ENCODE measurements at places on chromosomes 12 and 14.

DNA sequence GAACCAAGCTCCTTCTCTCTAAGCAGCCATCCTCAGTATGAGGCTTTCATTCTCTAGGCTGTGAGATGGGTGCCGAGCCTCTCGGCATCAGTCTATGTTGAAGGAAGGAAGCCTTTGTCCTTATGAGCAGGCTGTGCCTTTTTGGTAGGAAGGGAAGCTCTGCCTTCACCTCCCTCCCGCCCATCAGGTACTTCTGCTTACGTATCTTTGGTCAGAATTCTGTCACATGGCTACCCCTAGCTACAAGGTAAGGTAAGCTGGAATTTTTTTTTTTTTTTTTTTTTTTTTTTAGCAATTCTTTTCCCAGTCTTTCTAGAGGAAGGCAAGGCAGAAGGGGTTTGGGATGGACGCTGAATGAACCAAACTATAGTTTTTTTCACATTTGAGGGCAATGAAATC is 16.9 kb downstream of the BATF start:
- no peak for DNase-seq

DNA sequence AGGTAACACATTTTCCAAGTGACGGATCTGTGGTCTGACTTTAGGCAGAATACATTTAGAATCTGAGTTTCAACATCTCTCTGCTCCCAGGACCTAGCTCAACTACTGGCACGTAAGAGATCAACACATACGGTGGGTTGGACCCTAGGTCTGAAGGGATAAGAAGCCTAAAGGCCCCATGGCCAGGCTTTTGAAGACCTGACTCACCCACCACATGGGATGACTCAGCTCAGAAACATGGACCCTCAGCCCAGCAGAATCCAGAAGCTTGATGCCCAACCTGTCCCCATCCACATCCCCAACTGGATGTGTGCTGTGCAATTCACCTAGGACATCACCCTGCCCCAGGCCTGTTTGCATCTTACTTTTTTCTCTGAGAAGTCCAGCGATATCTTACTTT is 770.2 kb downstream of the BCL11B start:
- no peak for DNase-seq

DNA sequence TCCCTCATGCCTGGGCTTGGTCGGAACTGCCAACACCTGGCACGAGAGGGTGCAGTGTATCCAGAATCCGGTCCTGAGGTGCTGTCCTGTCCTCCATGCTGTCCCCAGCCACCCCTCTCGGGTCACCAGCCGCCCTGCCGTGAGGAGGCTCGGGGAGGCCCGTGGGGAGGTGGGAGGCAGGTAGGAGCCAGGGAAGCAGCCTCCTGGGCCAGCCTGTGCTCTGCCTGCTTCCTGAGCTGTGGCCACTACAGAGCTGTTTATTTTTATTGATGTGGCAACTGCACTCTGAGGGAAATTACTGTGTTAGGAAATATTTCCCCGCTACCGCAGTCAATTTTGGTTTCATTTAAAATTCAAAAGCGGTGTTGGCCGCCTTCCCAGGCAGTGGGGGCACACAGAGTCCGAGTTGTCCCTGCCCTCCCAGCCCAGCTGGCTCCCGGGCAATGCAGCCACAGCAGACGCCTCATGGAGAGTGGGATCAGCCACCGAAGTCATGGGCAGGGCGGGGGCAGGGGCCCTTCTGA is 18.3 kb downstream of the NOC4L start:
- no peak for DNase-seq

DNA sequence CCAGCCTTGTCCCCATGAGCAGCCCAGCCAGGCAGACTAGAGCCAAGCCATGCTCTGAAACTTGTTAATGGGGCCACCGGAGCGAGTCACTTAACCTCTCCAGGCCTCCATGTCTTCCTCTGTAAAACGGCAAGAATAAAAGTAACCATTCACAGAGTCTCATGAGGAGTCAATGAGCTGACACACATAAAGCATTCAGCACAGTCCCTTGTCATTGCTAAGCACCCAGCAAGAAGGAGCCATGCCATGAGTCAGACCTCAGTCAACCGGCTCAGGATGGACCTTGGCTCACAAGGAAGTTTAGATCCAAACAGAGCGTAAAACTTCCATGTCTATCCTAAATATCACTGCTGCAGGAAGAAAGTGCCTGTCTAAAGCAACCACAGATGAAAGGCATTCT is 10.6 kb downstream of the FICD start:
- DNase-seq, result no peak

DNA sequence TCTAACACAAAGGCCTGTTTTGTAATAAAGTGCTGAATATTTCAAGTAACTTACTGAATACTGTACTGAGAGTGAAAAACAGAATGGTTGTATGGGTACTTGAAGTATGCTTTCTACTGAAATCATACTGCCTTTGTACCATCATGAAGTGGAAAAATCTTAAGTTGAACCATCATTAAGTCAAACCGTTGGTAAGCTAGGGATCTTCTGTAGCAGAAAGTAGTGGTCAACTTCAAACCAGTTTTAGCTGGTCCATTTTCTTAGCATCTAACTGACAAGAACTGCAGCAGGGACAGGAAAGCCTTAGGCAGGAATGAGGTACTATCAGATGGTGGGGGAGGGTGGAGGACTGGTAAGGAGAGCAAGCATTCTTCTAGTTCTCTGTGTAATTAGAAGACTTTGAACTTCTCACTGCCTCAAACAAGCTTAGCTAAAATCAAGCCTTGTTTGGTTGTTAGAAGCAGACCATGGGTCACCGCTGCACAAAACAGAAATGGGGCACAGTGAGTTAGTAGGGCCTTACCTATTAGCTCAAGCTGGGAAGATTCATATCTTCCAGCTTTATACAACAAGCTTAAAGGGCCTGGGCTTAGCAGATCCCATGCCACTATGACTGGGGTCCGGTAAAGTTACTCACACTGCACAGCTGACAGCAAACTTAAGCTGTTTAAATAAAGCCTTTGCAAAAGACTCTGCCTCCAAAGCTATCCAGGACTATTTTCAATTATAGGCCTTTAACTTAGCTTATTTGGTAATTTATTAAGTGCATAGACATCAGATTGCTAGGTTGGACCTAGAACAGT is 73.8 kb downstream of the ACADS start:
- DNase-seq, result no peak

DNA sequence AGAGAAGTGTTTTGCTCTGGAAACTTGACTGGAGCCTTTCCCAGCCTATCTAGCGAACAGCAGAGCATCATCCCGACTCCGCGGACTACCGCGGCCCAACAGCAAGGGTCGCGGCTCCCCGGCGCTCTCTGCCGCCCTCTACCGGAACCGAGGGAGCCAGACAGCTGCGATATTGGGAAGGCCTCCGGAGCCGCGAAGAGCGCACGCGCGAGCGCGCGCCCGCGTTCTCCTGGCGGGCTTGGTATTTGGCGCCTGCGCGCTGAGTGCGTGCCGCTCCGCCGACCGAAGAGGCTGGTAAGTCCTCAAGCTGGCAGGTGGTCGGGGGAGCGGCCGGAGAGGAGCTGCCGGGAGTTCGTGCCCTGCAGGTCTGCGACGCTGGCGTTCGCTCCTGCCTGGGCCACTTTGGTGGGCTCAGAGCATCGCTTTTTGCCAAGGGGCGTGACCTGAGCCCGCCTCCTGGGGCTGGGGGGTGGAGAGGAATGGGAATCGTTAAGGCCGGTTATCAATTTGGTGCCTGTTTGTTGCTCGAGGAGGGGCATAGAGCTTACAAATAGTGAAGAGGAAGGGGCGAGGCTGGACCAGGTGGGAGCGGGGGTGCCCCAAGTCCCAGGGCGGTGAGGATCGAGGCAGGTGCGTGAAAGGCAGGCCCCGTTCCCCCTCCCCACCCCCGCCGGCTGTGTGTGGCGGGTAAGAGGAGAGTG is at the start of gene TMEM106C:
Gene TMEM106C (plus strand): TSS at position 257 of the 701 bp plus-strand sequence. CDS start 641 bp downstream, outside the sequence.
- peak; percentile 91 for DNase-seq

GRCh38 chr12:100826323-100826722 is 31.7 kb downstream of the ANO4 start:
- DNase-seq, result peak; percentile 34

GRCh38 chr12:66662179-66662578 is 16.7 kb downstream of the GRIP1 start:
- DNase-seq, result no peak

DNA sequence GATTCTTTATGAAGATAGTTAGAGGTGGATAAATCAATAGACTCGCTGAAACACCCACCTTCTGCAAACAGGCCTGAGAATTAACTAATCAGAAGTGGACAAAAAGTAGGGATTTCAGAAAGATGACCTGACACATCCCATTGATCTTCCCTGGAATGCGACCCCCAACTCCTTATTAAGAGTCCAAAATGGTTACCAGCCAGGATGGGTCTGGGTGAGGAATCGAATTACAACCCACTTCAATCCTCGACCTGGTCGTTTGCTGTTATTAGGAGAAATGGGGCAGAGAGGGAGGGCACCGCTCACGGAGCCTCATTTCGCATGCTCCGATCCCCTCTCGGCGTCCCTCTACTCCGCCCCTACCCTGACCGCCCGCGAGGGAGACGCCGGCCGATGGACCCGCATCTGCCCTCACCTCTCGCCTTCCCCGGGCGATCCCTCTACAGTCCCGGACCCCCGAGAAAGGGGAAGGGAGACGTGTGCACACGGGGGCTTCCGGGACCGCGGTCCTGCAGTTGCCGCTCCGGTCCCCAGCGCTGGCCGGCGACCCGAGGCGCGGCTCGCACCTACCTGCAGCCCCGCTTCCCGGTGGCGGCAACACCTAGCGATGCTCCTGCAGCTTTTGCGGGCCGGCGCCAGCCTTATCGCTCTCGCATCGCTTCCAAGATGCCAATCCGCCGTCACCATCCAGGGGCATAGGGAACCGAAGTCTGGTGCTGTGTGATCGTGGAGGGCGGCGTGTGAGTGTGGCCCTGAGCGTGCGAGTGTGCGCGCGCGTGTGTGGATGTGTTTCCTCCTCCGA is 69.3 kb upstream of the USP15 start:
- DNase-seq, result no peak

DNA sequence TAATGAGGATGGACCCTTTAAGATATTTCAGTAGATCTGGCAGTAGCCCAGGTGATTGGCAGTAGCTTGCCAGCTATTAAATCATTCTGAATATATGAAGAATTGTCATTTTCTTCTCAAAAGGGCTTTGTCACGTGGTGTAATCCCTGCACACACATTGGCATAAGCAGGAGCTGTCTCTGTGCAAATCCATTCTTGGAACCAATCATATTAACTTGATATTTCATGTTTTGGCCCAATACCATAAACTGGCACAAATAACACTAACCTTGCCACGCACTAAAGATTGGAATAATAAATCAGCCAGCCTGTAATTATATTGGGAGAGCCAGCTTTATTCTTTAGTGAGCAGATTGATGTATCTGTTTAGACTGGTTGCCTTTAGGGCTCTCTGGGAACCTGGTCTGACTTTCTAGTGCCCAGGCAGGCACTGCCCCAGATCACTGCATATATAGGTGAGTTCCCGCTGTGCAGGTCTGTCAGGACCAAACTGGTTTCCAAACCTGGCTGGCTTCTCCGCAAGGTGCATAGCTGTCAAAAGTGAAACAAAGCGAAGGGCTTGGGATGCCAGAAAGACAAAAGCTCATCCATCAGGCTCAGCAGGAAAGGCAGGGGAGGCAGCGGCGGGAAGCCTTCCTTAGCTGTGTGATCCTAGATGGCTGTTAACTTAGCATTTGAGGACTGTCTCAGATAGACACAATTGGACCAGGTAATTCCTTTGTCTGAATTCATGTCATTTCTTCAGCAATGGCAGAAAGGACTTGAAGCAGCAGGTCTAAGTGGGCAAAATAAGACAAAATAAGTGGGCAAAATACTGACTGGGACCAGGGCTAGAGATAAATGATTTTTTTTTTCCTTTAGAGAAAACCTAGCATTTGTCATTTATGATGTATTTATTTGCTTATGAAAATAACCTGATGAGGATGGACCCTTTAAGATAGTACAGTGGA is 128.8 kb upstream of the DYRK2 start:
- DNase-seq, result no peak

- no peak for DNase-seq
These were observed 48.9 kb upstream of the LRIG3 start for GRCh38 chr12:58969237-58969636.

- no peak for DNase-seq
These were observed 97.3 kb downstream of the RIN3 start for GRCh38 chr14:92610849-92611271.

DNA sequence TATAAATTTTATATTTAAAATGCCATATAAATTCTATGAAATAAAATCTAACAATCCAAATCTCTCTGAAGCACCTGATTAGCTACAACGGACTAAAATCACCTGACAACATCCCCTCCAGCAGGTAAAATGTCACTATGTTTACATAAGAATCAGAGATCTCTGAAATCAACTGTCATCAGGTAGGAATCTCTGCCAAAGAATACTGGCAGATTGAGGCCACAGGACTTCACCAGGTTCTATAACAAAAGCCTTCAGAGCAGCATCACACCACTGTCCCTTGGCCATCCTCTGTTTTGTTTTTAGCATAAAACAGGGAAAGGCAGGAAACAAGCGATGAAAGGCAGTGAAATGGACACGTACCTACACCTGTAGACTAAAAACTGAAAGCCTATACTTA is 22.1 kb downstream of the FGD6 start:
- DNase-seq, result no peak

DNA sequence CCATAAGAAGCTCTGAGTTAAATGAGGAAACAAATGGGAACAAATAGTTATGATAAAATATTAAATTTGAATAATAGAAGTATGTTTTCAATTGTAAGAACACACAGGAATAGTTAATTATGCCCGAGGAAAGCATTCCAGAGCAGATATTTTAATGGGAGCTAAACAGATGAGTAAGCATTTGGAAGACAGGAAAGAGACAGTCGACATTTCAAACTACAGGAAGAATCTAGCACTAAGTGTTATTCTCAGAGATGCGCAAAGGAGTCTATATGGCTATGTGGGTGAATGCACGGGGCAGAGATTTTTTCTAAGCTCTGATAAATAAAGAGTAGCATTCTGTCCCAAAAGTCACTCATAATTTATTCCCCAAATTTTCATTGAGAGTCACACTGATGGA is 64.5 kb upstream of the SSTR1 start:
- no peak for DNase-seq

DNA sequence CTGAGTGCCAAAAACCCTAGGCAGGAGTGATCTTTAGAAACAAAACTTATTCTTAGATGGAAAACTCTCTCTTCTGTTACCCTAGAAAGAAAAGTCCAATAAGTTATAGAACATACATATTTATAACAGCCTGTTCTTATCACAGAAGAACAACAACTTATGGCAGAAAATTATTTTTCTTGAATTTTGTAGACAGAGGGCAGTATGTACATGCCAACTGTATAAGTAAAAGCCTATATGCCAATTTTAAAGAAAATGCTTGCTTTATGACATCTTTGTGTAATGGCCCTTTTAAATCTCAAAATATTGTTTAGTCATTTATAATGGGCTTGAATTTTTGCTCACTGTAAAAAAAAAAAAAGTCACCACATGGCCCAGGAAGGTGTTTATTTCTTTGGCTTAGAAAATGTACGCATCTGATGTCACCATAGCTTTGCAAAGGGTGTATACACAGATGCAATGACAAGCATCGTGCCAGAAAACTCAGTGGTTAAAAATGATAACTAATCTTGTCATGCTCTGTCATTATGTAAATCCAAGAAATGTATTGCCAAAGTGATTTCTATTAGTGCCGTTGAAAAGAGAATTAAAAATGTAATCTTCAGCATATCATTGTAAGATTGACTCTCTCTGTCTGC is 38.3 kb upstream of the GRIP1 start:
- DNase-seq, result no peak

GRCh38 chr12:52918351-52918750 is 13.5 kb upstream of the KRT8 start:
- DNase-seq, result no peak

- DNase-seq, result no peak
These were observed 74.3 kb upstream of the CPM start for GRCh38 chr12:69007101-69007854.

GRCh38 chr12:73798523-73798922 is 739.1 kb upstream of the ATXN7L3B start:
- no peak for DNase-seq

All from A549 (cell line).